ENCODE measurements at places on chromosomes 7 and 10.

DNA sequence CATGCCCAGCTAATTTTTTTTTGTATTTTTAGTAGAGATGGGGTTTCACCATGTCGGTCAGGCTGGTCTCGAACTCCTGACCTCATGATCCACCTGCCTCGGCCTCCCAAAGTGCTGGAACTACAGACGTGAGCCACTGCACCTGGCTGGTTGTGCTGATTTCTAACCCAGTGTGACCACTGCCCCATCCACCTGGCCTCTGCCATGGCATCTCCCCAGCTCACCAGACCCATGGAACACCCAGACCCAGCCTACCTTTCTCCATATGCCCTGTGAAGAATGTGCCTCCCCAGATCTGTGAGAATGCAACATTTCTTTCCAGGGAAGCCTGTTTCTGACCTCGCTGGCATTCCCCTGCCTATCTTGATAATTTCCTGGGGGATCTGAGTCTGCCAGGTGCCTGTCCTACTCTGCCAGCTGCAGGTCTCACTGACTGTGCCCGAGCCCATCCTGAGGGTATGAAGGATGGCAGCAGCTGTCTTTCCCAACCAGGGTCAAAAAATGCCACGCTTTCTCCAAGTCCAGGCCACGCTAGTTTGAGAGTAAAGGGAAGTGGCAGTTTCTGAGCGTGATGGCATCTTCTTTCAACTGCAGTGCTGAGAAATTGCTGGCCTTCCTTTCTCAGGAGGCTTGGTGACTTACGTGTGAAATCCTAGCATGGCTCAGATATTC lies 324.4 kb upstream of the ZNF32 start:
- DNase-seq, result no peak

DNA sequence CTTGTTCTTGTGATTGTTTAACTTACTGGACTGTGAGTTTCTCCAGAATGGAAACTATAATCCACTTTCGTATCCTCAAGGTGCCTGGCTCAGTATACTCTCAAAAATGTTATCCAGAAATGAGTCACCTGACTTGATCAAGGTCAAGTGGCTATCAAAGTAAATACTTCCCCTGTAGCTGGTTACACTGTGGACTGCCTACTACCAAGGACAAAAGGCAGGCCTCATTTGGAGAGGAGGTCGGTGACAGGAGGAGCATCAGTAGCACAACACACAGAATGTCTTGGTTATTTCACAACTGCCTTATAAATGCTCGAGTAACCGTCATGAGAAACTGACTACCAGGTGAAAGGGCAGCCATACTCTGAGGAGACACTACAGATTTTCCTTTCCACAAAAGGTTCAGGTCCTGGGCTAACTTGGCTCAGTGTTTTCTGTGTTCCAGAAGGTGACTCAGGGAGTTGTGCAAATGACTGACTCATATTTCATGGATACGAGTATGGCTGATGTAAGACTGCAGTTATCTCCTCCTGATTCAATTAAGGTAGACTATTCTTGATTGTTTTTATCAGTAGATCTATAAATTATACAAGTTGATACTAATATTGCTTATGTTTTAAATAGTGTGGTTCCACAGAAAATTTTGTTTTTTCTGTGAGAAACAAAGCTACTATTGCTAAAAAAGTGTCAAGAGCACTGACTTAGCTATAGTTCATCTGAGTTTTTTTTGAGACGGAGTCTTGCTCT lies 4.2 kb upstream of the CCNY start:
- no peak for DNase-seq

DNA sequence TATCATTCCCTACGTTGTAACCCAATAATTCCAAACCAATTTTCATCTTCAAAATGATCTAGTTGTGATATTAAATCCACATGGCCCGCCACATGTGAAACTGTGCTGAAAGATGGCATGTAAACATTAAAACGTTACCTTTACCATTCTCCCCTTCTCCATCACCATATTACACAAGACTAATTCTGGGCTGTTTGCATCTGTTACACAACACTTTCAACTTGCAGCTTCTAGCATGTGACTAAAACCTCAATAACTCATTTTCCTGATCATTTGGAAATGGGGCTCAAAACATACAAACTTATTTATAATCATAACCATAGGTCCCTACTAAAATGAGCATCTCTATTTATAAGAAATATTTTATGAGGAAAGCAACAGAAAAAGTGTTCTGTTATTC lies 4.7 kb downstream of the MTERF1 start:
- DNase-seq, result no peak

- no peak for DNase-seq
Observed at GRCh38 chr7:18974803-18975202, 142.6 kb downstream of the TWIST1 start.

DNA sequence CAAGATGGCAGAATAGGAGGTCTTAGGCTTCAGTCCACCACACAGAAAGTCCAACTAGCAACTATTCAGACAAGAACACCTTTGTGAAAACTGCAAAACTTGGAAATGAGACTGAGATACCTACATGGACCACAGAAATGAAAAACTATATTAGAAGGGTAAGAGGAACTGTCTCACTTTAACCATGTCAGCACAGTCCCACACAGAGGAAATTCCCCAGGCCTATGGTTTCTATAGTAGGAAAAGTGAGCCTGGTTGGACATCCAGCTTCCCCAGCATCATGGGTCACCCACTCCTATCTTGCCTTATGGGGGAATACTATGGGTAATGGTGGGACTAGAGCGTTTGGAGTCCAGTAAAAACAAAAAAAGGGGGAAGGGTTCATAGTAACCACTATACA lies 38.8 kb upstream of the CDK6 start:
- DNase-seq, result no peak

DNA sequence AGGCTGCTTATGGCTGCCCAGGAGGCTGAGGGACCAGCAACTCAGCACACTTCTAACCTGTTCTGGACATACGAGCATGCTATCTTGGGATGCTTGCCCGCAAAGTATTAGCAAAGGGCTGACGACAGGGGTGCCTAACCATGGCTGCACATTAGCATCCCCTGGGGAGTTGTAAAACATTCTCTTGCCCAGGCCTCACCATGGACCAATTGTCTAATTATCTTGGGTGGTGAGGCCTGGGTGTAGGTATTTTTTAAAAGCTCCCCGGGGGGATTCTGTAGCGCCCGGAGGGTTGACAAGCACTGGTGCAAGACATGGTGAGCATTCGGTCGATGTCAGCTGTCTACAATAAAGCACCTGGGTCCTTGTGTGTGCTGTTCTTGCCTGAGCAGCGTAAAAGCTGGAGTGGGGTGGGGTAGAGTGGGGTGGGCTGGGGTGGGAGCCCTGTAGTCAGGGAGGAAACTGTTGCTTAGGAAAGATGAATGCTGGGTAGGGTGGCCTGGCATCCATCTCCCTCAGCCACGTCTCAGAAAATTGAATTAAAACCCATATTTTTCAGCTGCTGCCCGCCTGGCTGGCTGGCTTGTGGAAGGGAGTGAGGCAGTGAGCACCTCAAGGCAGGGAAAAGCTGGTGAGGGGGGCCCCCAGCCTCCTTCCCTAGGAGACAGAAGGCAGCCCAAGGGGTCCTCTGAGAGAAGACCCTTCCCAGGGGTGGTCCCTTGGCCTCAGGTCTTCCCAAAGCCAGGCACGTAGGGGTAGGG lies 2.9 kb upstream of the ADCYAP1R1 start:
- no peak for DNase-seq

- no peak for DNase-seq
Observed at GRCh38 chr7:93836116-93836515, 54.4 kb downstream of the TFPI2 start.

DNA sequence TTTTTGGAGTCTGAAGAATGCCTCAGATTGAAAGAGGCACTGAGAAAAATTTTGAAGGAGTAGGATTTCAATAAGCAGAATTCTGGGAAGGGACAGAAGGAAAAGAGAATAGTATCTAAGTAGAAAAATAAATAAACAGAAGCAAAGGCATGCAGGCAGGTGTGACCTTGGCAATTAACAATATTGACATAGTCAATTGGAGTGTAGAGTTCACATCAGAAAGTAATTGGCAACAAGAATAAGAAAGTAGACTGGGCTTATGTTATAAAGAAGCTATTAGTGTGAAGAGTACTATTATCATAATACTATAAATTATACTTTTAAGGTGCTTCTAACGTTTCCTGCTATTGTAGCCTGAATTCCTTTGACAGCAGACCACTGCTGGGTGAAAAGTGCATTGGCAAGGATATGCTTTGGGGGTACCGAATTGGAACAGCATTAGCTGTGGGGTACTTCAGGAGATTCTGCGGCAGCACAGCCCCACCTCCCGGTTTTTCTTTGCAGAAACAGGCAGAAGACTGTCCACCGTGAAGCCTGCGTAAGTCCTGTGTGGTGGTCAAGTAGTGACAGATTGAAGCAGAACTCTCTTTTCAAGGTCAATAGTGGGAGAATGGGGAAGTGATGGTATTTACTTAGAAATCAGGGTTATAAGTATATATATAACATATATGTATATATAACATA lies 357.0 kb downstream of the THSD7A start:
- no peak for DNase-seq

- DNase-seq, result no peak
Observed at GRCh38 chr10:99766302-99766681, 16.1 kb upstream of the ABCC2 start.

DNA sequence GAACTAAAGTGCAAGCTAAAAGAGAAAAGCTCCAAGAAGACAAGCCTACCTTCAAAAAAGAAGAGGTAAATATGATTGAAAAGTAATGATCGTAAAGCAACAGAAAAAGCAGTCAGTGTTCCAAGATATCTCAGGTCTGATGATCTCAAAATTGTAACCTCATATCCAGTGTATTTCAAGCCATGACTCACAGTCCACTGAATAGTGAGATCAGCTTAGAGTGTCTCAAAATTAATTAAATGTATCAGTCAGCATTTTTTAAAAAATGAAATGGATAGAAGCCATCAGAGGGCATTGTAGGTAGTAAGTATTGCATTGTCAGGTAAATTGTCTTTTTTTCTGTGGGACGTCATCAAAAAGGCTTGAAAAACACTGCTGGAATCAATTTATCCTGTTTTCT lies 50.6 kb upstream of the AGBL3 start:
- no peak for DNase-seq

GRCh38 chr10:44395396-44395795 lies 10.5 kb upstream of the CXCL12 start:
- no peak for DNase-seq

- no peak for DNase-seq
Observed at GRCh38 chr10:129780198-129780597, 183.9 kb downstream of the EBF3 start.

GRCh38 chr10:83459124-83459523 lies 680.2 kb upstream of the GHITM start:
- no peak for DNase-seq

DNA sequence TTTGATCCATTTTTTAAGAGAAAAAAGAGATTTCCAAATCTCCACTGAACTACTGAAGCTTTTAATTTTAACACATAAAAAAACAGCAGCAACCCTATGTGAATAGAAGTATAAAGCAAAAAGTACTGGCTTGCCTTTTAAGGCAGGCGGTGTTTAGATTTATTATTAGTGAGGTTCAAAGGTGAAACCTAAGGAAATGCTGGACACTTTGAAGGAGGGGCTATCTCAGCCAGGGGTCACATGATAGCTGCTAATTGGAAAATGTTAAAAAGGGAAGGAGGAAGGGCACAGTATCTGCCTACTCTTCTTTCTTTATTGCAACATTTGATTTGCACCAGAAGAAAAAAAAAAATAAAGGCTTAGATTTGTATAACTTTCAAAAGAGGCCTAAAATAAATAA lies 183.8 kb downstream of the SKAP2 start:
- DNase-seq, result no peak

- peak; percentile 1 for DNase-seq
Observed at GRCh38 chr7:47179812-47180515, 401.9 kb downstream of the TNS3 start.

DNA sequence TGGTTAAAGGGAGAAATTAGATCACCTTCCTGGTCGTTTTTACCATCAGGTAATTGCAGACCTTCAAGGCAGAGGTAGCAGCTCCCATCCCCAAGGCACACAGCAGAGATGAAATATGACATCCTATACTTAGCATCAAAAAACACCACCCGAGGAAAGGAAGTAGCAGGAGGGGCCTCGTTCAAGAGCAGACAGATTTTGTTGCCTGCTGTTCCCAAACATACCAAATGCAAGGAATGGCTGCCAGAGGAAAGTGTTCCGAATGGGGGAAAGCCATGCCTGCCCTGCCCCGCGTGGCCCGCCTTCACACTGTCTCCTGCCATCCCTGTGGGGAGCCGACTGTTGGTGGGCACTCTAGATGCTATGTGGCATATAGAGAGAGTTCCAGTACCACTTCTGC lies 18.0 kb downstream of the FKBP6 start:
- DNase-seq, result no peak

DNA sequence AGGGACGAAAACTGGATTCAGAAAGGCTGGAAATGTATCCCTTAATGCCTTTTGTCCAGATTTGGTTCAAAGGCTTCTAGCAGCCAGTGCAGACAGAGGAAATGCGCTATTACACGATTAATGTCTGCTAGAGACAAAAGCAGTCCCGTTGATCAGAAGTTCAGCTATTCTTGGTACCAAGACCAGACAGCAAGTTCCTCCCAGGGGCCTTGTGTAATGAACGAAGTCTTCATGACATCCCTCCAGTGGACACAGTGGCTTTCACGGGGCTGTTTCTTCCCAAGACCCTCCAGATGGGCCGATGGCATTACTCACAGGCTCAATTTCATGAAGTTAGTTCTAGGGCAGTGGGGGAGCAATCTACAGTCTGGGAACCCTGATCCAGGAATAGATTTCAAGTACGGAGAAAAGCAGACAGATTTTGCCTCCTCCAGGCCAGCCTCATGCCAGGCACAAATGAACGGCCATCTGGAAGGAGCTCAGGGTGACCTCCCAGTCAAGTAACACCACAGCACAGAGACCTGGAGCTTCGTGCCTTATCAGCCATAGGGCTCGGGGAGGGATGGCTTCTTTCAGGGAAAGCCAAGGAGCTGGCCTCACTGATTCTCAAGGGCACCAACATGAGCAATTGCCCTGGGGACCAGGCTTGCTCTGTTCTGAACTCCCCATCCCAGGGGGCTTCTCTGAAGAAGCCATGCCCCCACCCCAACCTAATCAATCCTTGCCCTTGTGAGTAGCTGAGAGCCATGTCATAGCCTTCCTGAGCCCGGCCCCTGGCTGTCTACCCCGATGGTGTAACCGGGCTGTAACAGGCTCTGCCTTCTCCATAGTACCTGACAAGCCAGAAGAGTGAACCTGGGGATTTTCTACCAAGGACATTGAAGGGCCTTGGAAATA lies 101.1 kb downstream of the PRKAG2 start:
- no peak for DNase-seq

DNA sequence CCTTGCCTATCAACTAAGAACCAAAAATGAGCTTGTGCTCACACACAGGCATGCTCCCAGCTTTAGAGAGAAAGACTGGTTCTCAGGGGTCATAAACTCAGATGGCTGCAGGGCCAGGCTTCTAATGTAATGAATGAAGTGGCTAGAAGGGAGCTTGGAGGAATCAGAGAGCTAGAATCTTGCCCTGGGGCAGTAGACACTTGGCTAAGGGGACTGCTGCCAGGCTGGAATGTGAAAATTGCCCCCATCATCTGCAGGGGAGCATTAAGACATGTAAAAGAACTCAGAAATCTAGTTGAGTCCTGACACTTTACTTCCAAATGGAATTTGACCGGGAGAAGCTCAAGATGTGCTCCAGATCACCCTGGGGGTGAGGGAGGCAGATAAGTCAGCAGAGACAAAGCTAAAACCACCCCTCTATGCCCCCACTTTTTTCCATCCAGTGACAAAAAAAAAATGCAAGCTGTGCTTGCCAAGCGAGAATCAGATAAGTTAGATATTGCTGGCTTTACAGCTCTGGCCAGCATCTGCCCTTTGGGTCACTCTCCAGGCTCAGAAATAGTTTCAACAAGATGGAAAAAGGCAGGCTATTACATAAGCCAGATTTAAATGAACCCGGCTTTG lies 2.3 kb upstream of the SLC16A9 start:
- no peak for DNase-seq

Measured in NCI-H187 (cell line).